ENCODE measurements at places on chromosomes 5 and 9.
A peak's percentile ranks its signal among the peaks of the same experiment; 100 is the strongest.

DNA sequence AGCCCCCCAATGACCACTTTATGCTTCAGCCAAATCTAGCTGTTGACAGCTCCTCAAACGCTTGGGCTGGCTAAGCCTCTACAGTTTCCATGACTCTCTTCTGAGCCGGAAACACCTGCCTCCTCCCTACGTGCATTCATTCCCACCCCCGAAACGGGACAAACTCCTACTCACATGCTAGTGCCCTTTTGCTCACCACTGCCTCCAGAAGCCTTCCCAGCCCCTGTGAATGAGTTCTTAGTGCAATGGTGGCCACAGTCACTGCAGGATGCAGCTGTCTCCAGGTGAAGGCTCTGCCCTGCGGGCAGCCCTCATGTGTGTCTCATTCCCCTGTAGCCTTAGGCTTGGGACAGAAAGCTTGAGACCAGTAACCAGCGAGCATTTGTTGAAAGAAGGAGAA lies 68.8 kb upstream of the DAB2IP start:
- DNase-seq, result no peak

DNA sequence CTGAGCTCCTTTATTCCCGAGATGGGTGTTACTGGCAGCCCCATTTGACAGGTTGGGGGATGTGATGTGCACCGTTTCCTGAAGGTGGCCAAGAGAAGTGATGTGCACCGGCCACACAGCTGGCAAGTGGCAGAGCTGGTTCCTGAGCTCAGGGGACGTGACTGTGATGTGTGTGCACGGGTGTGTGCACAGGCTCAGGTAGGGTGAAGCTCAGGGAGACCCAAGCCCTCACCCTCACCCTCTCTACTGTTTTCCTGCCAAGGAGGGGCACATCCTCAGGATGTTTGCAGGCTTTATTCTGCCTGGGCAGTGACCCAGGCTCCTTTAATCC lies 56.6 kb downstream of the WWC1 start:
- DNase-seq, result no peak

DNA sequence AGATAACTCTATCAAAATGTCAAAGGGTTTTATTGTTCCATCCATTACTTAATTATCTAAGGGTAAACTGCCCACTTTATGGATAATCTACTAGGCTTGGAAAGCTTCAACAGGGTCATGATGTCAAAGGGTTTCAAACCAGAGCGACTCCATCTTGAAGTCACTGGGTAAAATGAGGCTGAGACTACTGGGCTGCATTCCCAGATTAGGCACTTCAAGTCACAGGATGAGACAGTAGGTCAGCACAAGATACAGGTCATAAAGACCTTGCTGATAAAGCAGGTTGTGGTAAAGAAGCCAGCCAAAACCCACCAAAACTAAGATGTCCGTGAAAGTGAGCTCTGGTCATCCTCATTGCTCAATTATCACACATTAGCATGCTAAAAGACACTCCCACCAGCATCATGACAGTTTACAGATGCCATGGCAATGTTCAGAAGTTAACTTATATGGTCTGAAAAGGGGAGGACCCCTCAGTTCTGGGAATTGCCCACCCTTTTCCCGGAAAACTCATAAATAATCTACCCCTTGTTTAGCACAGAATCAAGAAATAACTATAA lies 138.6 kb downstream of the GNAQ start:
- DNase-seq, result no peak

- DNase-seq, result no peak
Measured at GRCh38 chr5:102975045-102975444, 144.9 kb downstream of the GIN1 start.

DNA sequence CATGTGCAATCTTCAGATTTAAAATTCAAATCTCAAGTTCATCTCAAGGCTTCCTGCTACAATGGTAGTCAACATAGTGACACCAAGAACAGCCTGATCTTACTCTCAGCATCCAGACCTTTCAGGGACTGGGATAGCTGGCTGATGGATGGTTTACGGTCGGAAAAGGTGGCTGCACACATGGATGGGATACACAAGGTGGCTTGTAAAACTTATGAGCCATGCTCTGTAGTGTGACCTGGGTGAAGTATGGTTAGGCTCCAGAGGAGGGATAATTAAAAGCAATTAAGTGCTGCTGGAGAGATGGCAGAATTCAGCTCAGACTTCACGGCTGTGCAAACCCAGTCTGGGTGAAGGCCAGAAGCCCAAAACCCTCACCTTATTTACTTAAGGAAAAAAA lies 379.5 kb downstream of the NFIB start:
- no peak for DNase-seq

DNA sequence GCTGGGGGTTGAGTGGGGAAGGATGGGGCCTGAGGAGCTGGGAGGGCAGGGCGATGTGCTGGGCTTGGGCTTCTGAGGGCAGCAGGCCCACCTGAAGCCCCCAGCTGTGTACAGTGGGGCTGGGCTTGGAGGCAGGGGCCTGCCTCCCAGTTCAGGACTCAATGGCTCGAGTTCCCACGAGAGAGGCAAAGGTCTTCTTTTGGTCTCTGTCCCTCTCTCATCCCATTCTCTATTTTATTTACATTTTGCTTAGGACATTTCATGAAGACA lies 180.6 kb downstream of the MACROH2A1 start:
- DNase-seq, result peak; percentile 10

- no peak for DNase-seq
Measured at GRCh38 chr5:127589309-127590030, 59.4 kb upstream of the CTXN3 start.

GRCh38 chr5:157159209-157159751 lies 6.8 kb downstream of the GARIN3 start:
- peak; percentile 51 for DNase-seq

GRCh38 chr5:166031926-166032325 lies 2259.5 kb upstream of the WWC1 start:
- DNase-seq, result no peak

DNA sequence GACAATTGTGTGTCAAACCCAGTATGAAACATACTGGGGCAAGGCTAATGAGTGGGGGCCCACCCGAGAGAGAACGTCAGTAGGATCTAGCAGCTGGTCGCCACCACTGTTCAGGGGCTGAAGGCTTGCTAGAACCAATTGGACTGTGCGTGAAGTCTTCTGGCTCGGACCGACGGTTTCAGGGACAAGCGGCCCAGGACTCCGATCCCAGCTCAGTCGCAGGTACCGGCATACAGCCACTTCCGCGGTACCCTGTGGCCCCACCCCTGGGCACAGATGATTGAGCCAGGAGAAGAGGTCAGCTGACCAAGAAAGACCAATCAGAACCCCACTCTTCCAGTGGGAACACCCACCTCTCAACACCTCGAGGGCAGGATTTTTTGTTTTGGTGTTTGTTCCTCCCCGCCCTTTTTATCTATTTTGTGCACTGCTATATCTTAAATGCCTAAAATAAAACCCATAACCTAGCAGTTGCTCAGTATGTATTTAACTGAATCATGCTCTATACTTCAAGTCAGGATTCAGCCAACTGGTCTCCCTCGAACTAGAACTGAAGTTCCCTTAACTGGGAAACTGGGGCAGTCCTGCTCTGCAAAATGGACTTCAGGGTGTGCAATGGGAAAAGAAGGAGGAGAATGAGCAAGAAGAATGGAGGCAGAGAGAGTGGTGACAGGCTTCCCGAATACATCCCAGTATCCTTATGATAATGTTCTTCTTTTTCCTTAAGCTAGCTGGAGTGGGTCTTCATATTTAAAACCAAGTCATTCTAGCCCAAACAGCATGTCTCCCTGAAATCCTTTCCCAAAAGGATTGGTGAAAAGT lies 21.1 kb upstream of the CPEB4 start:
- DNase-seq, result no peak

DNA sequence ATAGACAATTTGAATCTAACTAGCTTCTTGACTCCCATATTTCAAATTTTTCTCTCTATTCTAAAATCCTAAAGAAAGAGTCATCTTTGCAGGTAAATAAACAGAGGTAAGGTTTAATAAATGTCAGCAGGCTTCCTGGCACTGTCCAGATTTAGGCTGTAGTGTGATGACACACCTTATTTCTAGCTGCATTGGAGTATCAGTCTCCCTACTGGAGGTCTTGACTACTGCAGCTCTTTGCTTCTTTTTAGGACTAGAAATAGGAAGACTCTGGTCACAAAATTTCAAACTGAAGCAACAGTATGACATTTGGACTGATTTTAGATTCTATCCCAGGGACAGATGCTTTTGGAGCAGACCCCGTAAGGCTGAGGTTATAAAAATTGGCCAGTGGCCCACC lies 40.7 kb upstream of the PPP3R2 start:
- no peak for DNase-seq

DNA sequence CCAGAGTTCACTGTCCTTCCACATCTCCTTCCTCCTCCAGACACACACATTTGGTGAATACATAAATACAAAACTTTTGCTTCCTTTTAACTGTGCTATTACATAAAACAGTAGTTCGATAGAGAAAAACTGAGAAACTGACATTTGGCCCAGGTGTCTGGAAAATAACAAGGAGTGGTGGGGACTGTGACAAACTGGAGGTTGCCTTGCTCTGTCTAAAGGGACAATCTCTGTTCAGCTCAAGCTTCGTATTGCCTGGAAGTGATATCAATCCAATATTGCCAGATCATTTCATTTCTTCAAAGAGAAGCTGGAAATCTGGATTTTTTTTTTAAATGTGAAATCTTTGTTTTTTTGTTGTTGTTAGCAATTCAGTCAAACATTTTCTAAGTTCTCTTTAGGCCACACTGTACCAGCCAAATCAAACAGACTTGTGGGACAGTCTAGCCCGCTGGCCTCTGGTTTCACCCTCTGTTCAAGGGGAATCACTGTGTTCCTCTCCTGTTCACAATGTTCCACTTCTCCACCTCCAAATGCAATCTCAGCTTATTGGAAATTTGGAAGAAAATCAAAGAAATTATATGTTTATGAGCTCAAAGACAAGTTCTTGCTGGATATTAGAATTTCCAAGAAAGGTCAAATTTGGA lies 612.5 kb downstream of the KIF4B start:
- no peak for DNase-seq

DNA sequence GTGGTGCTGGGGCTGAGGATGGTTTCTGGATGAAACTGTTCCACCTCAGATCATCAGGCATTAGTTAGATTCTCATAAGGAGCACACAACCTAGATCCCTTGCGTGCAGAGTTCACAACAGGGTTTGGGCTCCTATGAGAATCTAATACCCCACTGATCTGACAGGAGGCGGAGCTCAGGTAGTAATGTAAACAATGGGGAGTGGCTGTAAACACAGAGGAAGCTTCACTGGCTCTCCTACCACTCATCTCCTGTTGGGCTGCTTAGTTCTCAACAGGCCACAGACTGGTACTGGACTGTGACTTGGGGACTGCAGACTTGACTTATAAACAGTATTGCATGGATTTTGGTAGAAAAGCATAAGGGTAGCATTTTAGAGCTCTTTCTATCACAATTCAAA lies 870.7 kb upstream of the CDH10 start:
- no peak for DNase-seq

DNA sequence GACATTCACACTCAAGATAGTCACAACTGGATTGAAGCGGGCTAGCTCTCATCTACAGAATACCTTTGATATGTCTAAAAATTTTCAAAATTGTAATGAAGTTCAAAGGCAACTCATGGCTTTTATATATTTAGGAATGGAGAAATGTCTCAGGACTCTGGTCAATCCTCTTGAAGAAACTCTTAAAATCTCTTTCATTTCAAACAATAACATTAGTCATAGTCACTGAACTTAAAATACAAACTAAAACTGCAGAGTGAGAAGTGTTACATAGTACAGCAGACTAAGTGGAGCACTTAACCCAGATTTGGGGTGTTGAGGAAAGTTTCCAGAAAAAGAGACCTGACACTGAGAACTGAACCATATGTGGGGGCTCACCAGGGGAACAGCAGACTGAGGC lies 20.7 kb downstream of the FANCC start:
- DNase-seq, result no peak

DNA sequence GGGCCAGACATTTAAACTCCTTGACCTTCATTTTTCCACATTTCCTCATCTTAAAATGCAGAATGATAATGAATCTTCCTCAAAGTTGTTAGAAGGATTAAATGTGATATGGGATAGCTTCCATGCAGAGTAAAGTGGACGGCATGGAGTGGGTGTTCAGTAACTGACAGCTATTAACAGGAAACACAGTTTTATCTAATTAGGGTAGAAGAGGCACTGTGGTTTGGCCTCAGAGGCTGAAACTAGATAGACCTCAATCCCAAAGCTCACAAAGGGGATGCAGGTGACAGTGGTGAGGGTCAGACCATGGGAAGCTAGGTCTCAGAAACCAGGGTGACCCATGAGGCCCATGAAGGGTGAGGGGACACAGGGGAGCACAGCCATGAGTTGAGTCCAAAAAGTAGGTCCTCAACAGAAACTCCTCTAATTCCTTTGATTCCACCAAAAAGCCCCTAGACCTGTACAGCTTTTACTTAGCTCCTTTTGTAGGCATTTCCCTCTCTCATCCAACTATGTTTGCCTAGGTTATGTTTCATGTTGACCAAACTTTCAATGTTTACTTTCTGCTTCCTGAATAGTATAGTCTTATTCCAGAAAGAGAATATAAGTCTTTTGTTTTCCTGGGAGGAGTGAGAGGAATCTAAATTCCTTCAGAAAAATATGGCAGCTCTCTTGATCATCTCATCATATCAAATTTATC lies 27.9 kb upstream of the GLDC start:
- no peak for DNase-seq

DNA sequence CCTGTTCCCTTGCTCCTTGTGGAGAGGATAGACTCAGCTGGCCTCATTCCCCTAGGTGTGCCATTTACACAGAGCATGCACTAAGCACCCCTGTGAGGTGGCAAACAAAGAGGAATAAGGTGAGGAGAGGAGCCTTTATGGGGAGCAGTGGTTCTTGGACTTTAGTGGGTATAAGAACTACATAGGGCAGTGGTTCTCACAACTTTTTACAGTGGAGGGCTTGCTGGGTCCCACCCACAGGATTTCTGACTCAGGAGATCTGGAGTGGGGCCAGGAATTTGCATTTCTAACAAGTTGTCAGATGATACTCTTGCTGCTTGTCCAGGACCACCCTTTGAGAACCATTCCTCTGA lies 42.0 kb downstream of the CSF1R start:
- DNase-seq, result no peak

Measured in activated CD8-positive, alpha-beta memory T cell treated with anti-CD3 and anti-CD28 coated beads, Interleukin-2, amount 50 U/mL, for 48 hours (primary cell).